Lower lobe of right lung (tissue), 2 donors: ENCODE measurements at places on chromosomes 5 and 9. TPM values are rescaled to one million over a fixed set of nuclear protein-coding genes. Genes with fewer than 3 reads are reported as not detected.

Gene AQP3
- total RNA-seq: 357 TPM

Gene GPRIN1
- 1.4 TPM for total RNA-seq

Gene EXOSC3
- total RNA-seq: 34.6 TPM

Gene HTR1A
- total RNA-seq: not detected

Gene KLHL3
- 6.7 TPM for total RNA-seq

GRCh38 chr5:134246771-134247427 lies 21.0 kb upstream of the PPP2CA start:
- no peak for DNase-seq
- no peaks in the 10 kb centered on the region for H3K27me3 ChIP-seq
- no peaks in the 10 kb centered on the region for H3K4me1 ChIP-seq
- H3K36me3 ChIP-seq: no peaks in the 10 kb centered on the region

- H3K27me3 ChIP-seq: no peaks in the 10 kb centered on the region
- no peak for DNase-seq
- H3K36me3 ChIP-seq: peaks cover 7% of the 10 kb centered on the region
- peaks cover 5% of the 10 kb centered on the region for H3K4me1 ChIP-seq
- no peak overlapping the region for H3K27ac ChIP-seq
- no peak overlapping the region for H3K4me3 ChIP-seq
Measured at GRCh38 chr9:121984726-121985402, 108.2 kb downstream of the TTLL11 start.

- no peaks in the 10 kb centered on the region for H3K36me3 ChIP-seq
- H3K27me3 ChIP-seq: peaks cover 6% of the 10 kb centered on the region
- DNase-seq: no peak
Measured at GRCh38 chr9:134600836-134601638, 40.6 kb upstream of the COL5A1 start.

- no peak for DNase-seq
- no peaks in the 10 kb centered on the region for H3K4me1 ChIP-seq
- no peaks in the 10 kb centered on the region for H3K36me3 ChIP-seq
- no peaks in the 10 kb centered on the region for H3K27me3 ChIP-seq
Measured at GRCh38 chr9:69996967-69997366, 46.7 kb upstream of the MAMDC2 start.

DNA sequence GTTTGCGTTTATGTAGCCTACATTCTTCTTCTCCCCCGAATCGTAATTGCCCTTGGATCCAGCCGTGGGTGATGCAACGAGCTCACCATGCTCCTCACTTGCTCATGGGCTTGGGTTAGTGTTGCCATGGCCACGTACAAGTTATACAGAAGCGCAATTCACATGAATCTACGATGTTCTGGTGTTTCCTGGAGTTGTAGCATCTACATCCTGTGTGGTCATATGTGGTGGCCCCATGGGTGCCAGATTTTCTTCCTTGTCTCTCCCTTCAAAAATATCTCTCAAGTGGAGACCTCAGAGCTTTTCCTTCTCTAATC lies 115.3 kb downstream of the TLE4 start:
- no peak for DNase-seq
- no peaks in the 10 kb centered on the region for H3K4me1 ChIP-seq
- H3K36me3 ChIP-seq: no peaks in the 10 kb centered on the region
- H3K4me3 ChIP-seq: no peak overlapping the region

DNA sequence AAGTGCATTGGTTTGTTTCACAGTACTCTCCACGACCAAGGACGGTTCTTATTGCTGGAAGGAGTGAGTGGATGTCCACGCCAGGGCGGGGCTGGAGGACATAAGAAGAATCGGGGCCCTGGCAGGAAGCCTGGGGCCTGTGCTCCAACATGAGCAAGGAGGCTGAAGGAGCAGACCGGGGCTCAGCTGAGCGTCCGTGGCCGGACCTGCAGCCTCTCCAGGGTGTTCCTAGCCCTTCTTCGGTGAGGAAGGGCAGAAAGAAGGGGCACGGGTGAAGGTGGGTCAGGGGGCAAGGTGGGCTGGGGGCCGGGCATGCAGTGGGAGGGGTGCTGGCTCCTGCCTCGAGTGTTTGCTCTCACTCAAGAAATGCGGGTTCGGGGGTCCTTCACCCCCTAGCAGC lies 18.1 kb downstream of the FAM78A start:
- H3K27me3 ChIP-seq: no peaks in the 10 kb centered on the region
- no peak for DNase-seq

- no peak for DNase-seq
- H3K4me1 ChIP-seq: no peaks in the 10 kb centered on the region
- H3K27me3 ChIP-seq: peaks cover 19% of the 10 kb centered on the region
- H3K4me3 ChIP-seq: no peak overlapping the region
- no peak overlapping the region for H3K27ac ChIP-seq
- H3K36me3 ChIP-seq: no peaks in the 10 kb centered on the region
Measured at GRCh38 chr9:36764364-36765076, 191.8 kb downstream of the MELK start.

GRCh38 chr5:130068101-130068500 lies 163.8 kb downstream of the CHSY3 start:
- no peaks in the 10 kb centered on the region for H3K27me3 ChIP-seq
- no peak for DNase-seq
- no peak overlapping the region for H3K27ac ChIP-seq
- no peak overlapping the region for H3K4me3 ChIP-seq
- no peaks in the 10 kb centered on the region for H3K36me3 ChIP-seq

- H3K4me1 ChIP-seq: no peaks in the 10 kb centered on the region
- no peak for DNase-seq
- no peak overlapping the region for H3K4me3 ChIP-seq
- H3K27me3 ChIP-seq: no peaks in the 10 kb centered on the region
Measured at GRCh38 chr5:163838738-163839137, 333.3 kb downstream of the MAT2B start.

GRCh38 chr5:139828207-139828895 lies 32.7 kb downstream of the PSD2 start:
- no peak for DNase-seq
- H3K4me3 ChIP-seq: no peak overlapping the region
- no peak overlapping the region for H3K27ac ChIP-seq
- H3K36me3 ChIP-seq: no peaks in the 10 kb centered on the region

DNA sequence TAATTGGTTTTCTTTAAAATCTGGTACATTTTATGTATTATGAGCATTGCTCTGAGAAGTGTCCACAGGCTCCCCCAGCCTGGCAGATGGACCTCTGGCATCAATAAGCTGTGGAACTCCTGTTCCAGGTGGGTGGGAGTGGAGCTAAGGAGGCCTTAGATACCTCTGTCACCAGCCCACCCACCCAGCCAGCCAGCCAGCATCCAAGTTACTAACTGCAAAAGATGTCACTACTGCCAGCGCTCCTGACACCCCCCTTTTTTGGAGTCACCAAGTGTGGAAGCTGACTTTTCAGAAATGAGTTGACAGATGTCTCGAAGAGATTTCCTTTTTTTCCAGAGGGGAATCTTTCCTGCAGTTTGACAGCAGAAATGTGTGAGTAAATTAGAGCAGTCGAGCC lies 111.2 kb downstream of the GALNT10 start:
- no peaks in the 10 kb centered on the region for H3K27me3 ChIP-seq
- peak overlapping the region; percentile 21 for H3K27ac ChIP-seq
- DNase-seq: no peak
- peaks cover 30% of the 10 kb centered on the region for H3K36me3 ChIP-seq

DNA sequence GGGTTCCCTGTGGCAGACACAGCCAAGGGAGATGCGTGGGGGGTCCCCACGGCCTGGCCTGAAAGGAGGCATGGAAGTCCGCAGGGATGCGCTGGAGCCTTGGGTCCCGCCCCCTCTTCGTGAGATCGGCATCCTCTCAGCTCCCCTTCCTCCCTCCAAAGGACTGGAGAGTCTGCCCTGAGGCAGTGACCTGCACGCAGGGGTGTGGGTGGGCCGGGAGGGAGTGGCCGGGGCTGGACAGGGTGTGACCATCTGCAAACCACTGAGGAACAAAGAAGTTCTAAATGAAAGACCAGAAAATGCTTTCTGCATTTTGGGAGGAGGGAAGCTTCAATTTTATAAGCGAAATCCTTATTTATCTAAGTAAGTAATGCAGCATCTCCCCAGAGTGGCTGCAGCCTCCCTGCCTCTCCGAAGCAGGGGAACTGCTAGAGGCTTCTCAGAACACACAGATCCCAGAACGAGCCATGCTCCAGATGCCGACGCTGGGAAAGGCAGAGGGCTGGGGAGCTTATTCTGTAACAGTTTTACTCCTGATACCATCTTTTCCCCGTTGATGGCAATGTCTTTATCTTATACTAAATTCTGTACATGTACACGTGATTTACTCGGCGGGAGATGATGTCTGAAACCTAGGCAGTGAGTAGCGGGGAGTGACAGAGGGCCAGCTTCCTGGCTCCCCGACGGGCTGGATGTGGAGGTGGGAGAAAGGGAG lies 221.7 kb downstream of the FANCC start:
- DNase-seq: no peak
- H3K27ac ChIP-seq: peak overlapping the region; percentile 65
- no peaks in the 10 kb centered on the region for H3K27me3 ChIP-seq
- peaks cover 19% of the 10 kb centered on the region for H3K36me3 ChIP-seq
- peaks cover 40% of the 10 kb centered on the region for H3K4me1 ChIP-seq

GRCh38 chr5:143428155-143428554 lies 24.7 kb upstream of the NR3C1 start:
- H3K27ac ChIP-seq: no peak overlapping the region
- H3K4me3 ChIP-seq: no peak overlapping the region
- H3K27me3 ChIP-seq: no peaks in the 10 kb centered on the region

DNA sequence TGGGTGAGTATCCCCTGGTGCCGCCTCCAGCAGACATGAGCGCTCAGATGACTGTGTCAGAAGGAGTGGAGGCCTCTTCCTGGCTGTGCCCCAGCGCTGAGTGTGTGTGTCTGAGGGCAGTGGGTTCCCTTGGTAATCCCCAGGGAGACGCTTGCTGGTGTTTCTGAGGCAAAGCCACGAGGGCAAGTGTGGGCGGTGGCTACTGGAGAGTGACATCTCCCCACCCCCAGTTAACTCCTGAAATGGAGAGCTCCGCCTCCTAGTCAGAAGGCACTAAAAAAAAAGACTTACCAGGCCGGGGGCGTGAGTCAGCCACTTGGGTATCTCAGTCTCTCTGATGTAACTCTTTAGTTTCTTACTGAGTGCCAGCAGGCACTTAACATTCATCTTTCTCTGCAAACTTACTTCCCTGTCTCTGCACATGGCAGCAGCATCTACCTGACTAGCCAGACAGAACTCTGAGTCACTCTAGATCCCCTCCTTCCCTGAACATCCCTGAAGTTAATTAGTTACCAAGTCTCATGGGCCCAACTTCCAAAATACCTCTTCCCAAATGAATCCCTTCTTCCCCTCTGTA lies 19.3 kb downstream of the ORM2 start:
- H3K4me1 ChIP-seq: peaks cover 23% of the 10 kb centered on the region

DNA sequence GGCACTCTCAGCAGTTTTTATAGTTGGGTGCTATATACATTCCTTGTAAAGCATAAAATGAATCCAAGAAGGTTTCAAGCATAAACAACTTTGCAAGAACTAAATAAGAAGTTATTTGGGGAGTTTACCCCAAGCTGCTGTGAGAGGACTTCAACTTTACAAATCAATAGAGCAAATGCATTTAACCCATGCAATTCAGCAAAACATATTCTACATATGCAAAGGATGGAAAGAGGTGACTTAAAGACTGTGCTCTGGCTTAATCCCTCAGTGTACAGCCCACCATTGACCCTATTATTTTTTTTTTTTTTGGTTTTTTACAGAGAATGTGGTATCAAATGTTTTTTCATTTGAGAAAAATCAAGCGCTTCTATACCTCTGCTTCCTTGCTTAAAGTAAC lies 736.5 kb downstream of the CETN3 start:
- no peak for DNase-seq
- no peaks in the 10 kb centered on the region for H3K4me1 ChIP-seq
- H3K27me3 ChIP-seq: no peaks in the 10 kb centered on the region
- H3K4me3 ChIP-seq: no peak overlapping the region
- no peaks in the 10 kb centered on the region for H3K36me3 ChIP-seq

- H3K4me3 ChIP-seq: no peak overlapping the region
- peaks cover 28% of the 10 kb centered on the region for H3K4me1 ChIP-seq
- H3K27me3 ChIP-seq: no peaks in the 10 kb centered on the region
Measured at GRCh38 chr5:142918959-142919635, 148.9 kb downstream of the ARHGAP26 start.

DNA sequence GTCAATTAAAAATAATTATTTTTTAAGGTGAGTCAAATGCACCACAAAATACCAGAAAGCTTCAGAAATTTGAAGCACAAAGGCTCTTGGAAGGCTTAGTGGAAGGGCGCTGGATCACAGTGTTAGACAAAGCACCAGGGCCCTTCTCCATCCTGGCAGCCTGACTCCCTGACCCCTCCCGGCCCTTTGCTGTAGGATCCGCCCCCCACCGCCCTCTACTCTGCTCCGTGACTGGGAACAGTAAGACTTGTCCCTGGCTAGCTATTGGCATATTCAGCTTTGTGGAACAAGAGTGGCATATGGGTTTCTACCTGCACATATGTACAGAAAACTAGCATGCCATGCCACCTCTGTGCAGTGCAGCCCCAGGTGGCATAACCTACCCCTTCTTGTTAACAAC lies 222.1 kb downstream of the SYK start:
- no peaks in the 10 kb centered on the region for H3K4me1 ChIP-seq
- H3K36me3 ChIP-seq: no peaks in the 10 kb centered on the region
- no peak overlapping the region for H3K4me3 ChIP-seq
- no peak for DNase-seq

GRCh38 chr5:89034588-89034987 lies 151.6 kb upstream of the MEF2C start:
- DNase-seq: no peak
- no peaks in the 10 kb centered on the region for H3K27me3 ChIP-seq
- no peak overlapping the region for H3K27ac ChIP-seq
- no peaks in the 10 kb centered on the region for H3K4me1 ChIP-seq

GRCh38 chr9:79111653-79112052 lies 460.1 kb upstream of the TLE4 start:
- DNase-seq: no peak
- H3K27me3 ChIP-seq: no peaks in the 10 kb centered on the region
- no peaks in the 10 kb centered on the region for H3K4me1 ChIP-seq
- no peaks in the 10 kb centered on the region for H3K36me3 ChIP-seq
- no peak overlapping the region for H3K27ac ChIP-seq
- H3K4me3 ChIP-seq: no peak overlapping the region

DNA sequence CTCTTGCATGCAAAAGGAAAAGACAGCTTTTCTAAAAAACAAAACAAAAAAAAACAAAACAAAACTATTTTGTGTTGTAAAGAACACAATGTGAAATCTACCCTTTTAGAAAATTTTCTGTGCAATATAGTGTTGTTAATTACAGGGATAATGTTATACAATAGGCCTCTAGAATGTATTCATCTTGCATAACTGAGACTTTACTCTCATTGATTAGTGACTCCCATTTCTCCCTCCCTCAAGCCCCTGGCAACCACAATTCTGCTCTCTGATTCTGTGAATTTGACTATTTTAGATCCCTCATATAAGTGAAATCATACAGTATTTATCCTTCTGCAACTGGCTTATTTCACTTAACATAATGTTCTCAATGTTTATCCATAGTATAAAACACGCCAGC lies 234.1 kb downstream of the TMEM161B start:
- H3K4me3 ChIP-seq: no peak overlapping the region
- no peak overlapping the region for H3K27ac ChIP-seq
- no peak for DNase-seq
- H3K27me3 ChIP-seq: no peaks in the 10 kb centered on the region
- H3K4me1 ChIP-seq: no peaks in the 10 kb centered on the region

- no peak for DNase-seq
- no peak overlapping the region for H3K27ac ChIP-seq
- H3K4me3 ChIP-seq: no peak overlapping the region
Measured at GRCh38 chr9:91182429-91183225, 179.1 kb downstream of the AUH start.
